ENCODE measurements at places on chromosomes 4 and X.
A peak's percentile ranks its signal among the peaks of the same experiment; 100 is the strongest.

- DNase-seq, result no peak
These were observed 109.0 kb upstream of the C1QTNF7 start for GRCh38 chr4:15318621-15319348.

GRCh38 chr4:40149960-40150385 lies 46.9 kb upstream of the RHOH start:
- peak; percentile 44 for DNase-seq

- no peak for DNase-seq
These were observed 172.6 kb upstream of the PSAPL1 start for GRCh38 chr4:7607156-7607910.

GRCh38 chr4:77358315-77358928 lies 201.4 kb downstream of the CCNG2 start:
- no peak for DNase-seq

DNA sequence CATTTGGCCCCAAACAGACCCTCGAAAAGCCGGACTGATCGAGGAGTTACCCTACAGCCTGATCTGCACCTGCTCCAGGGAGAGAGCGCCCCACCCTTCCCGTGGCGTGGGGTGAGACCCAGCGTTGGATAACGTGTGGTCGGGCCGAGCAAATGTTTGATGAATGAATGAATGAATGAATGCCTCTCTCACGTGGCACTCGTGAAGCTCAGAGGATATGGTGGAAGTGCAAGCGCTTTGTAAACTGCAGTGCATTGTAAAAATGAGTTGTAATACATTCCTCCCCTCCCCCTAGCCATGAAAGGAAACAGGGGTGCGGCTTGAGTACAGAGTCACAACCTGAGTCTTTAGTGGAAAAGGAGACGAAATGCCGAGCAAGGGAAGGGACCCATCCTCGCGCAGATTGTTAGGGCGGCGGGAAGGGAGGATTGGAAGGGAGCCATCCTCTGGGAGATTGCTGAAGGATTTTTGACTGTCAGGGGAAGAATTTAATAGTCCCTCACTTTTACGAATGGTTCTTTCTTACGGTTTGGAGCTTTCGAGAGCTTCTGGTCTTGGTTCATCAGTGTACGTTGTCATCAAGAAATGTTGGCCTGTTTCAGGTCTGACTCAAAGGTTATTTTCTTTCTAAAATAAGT lies 772 bp upstream of the FBXW7 start:
- no peak for DNase-seq

DNA sequence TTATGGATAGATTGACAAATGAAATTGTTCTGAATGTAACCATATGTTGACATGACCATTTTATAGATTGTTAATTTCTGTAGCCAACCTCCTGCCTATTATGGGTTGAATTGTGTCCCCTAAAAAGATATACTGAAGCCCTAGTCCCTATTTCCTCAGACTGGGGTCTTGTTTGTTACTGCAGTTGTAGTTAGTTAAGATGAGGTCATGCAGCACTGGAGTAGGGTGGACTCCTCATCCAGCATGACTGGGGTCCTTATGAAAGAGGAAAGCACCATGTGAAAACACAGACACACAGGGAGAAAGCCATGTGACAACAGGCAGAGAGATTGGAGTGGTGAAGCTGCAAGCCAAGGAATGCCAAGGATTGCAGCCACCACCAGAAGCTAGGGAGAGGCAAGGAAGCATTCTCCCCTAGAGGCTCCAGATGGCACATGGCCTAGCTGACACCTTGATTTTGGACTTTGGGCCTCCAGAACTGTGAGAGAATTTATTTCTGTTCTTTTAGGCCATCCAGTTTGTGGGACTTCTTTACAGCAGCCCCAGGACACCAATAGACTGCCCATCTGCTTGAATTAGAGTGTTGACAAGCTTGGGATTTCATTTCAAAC lies 14.0 kb downstream of the MTM1 start:
- DNase-seq, result no peak

GRCh38 chrX:129574214-129574613 lies 34.2 kb downstream of the OCRL start:
- DNase-seq, result no peak

GRCh38 chr4:53598483-53598882 lies 7.2 kb upstream of the LNX1 start:
- no peak for DNase-seq

GRCh38 chrX:68568136-68568535 lies 69.3 kb downstream of the YIPF6 start:
- DNase-seq, result no peak

DNA sequence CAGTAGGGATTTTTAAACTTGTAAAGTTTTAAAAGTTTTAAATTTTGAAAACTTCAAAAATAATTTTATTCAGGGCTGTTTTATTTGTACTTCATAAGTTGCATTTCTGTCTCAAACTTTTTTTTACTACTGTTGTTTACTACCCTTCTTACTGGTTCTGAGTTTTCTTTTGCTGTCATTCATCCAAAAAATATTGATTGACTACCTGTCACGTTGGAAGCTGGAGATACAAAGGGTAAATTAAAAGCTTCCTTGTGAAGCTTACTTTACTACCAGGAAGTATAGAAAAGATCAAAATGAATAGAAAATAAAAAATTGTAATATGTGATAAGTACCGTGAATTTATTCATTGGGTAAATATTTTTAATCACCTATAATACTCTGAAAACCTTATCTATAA lies 49.4 kb upstream of the MCUB start:
- DNase-seq, result no peak

DNA sequence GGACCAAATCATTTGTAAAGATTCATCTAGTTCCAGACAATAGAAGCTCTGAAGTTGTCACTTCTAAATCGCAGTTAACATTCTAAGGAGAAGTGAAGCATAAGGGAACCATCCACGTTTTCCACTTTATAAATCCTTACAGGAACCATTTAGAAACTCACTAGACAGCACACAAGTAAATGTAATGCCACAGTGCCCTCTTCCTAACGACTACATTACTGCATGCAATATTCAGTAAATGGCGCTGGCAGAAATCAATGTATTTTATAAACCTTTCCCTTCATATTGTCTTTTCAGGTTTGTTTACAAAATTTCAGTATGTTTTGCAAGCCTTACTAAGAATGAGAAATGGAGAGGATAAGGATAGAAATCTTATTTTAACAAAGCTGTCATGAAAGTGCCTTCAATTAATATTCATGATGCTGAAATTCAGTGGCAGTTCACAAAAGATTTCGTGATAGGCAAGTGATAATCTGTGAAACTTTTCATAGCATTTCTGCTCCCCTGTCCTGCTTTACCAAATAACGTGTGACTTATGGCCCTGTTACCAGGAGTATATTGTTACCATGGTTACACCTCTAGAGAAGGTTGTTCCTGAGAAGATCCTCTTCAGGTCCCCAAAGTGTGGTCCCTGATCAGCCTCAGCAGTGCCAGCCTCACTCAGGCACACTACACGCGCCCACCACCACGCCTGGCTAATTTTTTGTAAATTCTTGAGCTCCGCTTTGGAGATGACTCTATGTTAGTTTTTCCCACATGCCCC lies 54.2 kb downstream of the TMA16 start:
- DNase-seq, result no peak

- DNase-seq, result no peak
These were observed 963.6 kb upstream of the DIAPH2 start for GRCh38 chrX:95721011-95721410.

DNA sequence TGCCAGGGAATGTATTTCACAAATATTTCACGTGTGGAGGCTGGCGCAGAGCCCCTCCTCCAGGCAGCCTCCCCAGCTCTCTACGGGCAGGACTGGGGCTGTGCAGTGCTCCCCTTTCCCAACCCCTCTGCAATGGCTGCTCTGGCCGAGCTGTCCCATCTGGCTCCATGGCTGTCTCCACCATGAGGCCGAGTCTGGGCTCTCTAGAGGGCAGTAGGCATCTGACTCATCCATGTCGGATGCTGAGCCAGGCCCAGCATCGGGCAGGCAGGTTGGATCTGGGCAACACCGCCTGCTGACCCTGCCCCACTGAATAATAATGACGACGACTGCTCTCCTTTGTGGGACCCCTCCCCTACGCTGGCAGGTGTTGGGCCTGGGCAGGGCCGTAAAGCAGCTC lies 11.0 kb upstream of the SH3TC1 start:
- no peak for DNase-seq

DNA sequence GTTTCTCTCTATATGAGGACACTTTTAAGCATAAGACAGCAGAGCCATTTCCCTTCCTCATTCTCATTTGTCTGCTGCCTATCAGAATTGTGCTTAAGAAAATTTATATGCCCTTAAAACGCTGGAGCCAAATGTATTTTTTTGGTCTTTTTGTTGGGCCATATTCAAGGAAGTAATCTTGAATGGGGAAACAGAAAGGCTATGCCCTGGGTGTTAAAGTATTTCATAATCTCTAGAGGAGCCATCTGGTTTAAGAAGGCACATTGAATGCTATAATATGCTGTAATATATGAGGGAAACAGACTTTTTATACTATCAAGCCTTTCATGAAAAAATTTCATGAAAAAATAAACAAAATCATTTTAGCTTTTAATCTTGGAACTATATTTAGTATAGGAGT lies 4.3 kb downstream of the DMD start:
- DNase-seq, result no peak

DNA sequence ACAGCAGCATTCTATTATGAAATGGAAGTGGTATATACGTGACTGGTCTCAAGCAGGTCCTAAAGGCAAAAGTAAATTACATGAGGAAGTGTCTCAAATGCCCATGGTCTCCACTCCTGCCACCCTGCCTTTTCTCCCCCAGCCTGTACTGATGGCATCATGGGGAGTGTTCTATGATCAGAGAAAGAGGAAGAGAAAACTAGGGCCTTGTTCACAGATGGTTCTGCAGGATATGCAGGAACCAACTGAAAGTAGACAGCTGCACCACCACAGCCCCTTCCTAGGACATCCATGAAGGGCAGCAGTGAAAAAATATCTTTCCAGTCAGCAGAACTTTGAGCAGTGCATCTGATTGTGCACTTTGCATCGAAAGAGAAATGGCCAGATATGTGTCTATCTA lies 901.5 kb downstream of the ARAP2 start:
- DNase-seq, result no peak

GRCh38 chr4:137668885-137669545 lies 136.7 kb upstream of the PCDH18 start:
- no peak for DNase-seq

DNA sequence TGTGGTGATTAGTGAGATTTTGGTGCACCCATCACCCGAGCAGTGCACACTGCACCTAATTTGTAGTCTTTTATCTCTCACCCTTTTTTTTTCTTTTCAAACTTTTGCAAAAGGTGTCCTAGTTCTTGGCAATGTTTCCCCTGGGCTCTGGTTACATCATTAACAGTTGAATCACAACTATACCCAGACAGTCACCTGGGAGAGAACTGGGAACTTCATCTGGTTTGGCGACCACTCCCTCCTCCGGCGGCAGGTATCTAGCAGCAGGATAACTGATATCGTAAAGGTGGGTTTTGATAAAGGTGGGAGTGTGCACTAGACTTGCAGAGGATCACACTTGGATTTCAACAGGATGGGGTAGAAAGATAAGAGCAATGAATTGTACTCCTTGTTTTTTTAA lies 140.5 kb downstream of the CHIC2 start:
- no peak for DNase-seq

GRCh38 chr4:11028334-11028733 lies 343.8 kb upstream of the CLNK start:
- DNase-seq, result no peak

DNA sequence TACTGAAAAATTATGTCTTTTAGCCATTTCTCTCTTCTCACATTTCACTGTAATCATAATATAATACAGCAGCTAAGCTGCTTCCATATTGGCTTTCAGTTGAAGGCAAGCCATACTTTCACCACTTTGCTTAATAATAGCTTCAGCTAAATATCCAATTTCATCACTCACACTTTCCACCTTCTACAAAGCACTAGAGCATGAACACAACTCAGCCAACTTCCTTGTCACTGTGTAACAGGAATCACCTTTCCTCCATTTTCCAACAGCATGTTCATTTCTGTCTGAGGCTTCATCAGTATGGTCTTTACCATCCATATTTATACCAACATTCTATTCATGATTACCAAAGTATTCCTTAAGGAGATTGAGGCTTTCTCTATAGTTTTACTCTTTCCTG lies 219.8 kb upstream of the CTSO start:
- no peak for DNase-seq

DNA sequence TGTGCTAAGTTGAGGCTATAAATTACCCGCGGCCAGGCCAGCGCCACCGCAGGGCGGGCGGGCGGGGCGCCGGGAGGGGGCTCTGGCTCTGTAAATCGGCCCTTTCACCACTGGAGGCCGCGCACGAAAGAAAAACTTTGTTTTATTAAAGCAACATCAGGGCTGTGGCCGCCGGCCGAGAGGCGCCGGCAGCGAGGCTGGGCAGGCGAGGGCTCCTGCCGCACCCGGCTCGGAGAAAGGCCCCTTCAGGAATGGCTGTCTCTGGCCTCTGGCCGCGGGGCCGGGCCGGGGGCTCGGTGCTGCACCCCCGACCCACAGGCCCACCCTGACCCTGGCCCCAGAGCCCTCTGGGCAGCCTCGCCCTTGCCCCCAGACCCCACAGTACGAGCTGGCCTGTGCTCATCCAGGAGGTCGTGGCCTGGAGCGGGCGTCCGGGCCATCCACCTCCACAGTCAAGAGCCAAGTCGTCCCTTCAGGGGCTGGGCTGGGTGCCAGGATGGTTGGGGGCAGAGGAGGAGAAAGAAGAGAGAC lies 29.5 kb upstream of the FGFR3 start:
- no peak for DNase-seq

GRCh38 chr4:40750461-40751258 lies 905 bp downstream of the NSUN7 start:
- DNase-seq, result no peak

GRCh38 chrX:8374041-8374825 lies 90.4 kb upstream of the VCX3B start:
- no peak for DNase-seq

- no peak for DNase-seq
These were observed 201.0 kb upstream of the MAMLD1 start for GRCh38 chrX:150162141-150162540.

GRCh38 chr4:98706200-98706813 lies 47.9 kb upstream of the TSPAN5 start:
- no peak for DNase-seq
